ENCODE measurements at places on chromosomes 5 and 9.

DNA sequence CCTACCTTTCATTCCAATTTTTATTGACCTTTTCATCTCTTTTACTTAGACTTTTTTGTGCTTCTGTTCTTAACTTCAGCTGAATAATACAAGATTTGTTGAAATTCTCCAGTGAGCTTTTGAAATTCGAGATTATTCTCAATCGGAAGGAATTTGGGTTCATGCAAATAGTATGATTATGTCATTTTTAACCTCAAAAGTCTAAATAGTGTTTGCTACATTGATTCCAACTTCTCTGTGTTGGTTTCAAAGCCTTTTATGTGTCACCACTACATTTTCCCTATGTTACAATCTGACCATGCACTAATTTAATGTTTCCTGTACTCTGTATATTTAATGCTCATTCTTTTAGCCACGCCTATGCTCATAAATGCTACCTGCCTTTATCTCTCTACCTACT is 44.1 kb downstream of the VPS13A start:
- DNase-seq: no peak

GRCh38 chr9:133111808-133112662 is 9.0 kb downstream of the RALGDS start:
- DNase-seq: no peak

GRCh38 chr5:131481569-131481968 is 153.5 kb downstream of the RAPGEF6 start:
- no peak for DNase-seq

GRCh38 chr9:24912767-24913166 is 367.1 kb upstream of the IZUMO3 start:
- DNase-seq: no peak

DNA sequence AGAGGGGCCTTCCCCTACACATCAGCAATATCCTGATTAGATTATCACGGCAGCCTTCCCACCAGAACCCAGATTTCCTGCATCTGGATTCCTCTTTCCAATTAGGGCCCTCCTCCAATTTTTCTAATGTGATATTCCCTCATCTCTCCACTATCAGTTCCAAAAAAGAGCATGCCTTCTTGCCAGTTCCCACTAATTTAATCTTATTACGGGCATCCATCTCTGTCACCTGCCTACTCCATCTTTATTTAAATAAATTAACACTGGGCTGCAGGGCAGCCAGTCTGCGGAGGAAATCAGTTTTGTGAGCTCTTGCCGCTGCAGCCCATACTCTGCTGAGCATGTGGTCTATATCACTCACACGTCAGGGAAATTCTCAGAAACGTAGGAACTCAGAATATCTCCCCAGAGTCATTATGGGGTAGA is 16.6 kb upstream of the FBP2 start:
- no peak for DNase-seq
